ENCODE measurements at places on chromosomes 16 and 17. TPM values are rescaled to one million over a fixed set of nuclear protein-coding genes. Genes with fewer than 3 reads are reported as not detected.

SPATA22 gene
- 1.3 TPM for total RNA-seq

CAPNS2 gene
- 0.65 TPM for total RNA-seq

DNAI2 gene
- total RNA-seq: not detected

KRT35 gene
- not detected for total RNA-seq

TMIGD1 gene
- total RNA-seq: not detected

Data from articular chondrocyte of knee joint (primary cell).